GF-D8 (cell line): ENCODE measurements at places on chromosomes 16 and 17.

DNA sequence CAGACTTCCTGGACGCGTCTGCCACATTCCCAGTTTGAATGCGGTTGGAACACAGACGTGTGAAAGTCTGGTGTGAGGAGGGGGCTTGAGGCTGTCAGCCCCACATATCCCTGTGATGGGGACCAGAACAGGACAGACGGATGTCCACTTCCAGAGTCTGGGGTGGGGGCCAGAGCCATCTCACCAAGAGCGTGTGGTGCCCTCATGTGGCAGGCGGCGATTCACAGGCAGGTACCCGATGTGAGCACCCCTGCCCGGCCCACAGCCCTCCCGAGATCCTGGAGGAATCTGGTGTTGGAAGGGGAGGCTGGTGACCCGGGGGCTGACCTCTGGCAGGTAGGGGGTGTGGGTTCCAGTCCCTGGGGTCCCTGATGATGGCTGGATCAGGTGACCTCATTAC lies 51.5 kb downstream of the ENGASE start:
- no peak for DNase-seq

DNA sequence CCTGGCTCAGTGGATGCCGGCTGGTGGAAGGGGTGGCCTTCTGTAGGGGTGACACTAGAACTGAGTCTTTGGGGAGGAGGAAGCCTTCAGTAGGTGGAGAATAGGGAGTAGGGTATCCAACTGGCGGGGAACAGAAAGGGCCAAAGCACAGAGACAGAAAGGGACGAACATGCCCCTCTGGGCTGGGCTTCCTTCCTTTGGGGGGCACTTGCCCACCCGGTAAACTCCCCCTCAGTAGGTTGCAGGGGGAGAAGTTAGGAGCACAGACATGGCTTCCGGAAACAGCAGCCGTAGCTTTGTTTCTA lies 774 bp downstream of the ENGASE start:
- DNase-seq, result no peak

GRCh38 chr17:9907883-9908648 lies 3.0 kb upstream of the RCVRN start:
- no peak for DNase-seq

DNA sequence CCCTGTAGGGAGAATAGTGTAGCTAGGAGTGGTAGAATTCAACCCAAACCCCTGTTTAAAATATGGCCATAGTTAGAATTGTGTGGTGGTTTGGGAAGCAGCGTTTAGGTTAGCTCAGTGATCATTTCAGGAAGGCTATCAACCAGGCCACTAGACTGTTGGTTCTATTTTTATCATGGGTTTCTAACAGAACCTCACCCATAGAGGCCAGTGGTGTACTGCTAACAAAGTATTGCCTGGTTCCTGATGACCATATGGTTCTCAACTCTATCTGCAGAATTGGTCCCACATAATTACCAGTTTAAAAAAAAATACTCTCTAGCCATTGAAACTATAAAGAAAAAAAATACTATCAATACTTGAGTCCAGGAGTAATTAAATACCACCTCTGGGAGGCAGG lies 70.5 kb upstream of the RASL10B start:
- no peak for DNase-seq

GRCh38 chr16:63415014-63415413 lies 1378.8 kb upstream of the CDH8 start:
- no peak for DNase-seq

- no peak for DNase-seq
Observed at GRCh38 chr17:77864234-77865111, 94.0 kb upstream of the TNRC6C start.

DNA sequence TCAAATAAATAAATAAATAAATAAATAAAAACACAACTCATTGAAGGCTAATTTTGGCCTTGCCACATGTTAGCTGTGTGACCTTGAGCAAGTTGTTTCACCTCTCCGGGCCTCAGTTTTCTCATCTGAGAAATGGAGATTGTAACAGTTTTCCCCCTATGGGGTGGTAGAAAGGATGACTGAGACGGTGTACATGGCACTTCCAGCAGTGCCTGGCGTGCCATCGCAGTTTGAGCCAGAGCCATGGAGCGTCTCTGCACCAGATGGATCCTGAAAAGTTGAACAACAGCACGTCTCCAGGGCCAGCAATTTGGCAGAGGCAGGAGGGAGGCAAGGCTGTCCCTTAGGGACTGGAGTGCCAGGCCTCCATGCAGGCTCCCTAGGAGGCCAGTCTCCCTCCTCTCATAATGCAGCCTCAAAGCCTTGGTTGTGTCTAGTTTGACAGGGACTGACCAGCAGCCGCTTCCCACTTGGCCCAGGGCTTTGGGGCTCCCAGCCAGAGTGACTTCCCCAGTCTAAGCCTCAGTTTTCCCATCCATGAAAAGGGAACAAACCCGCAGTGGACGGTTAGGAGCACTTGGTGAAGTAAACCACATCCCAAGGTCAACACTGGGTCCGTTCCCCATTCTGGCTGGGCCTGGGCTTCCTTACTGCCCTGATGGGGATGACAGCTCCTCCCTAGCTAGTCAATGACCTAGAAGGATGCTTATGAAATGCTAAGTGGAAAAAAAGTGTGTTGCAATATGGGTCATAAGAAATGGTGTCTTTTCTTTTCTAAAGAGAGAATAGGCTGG lies 19.3 kb downstream of the SOCS1 start:
- DNase-seq, result peak; percentile 95

- no peak for DNase-seq
Observed at GRCh38 chr16:66899945-66900710, 18.6 kb downstream of the CDH16 start.

DNA sequence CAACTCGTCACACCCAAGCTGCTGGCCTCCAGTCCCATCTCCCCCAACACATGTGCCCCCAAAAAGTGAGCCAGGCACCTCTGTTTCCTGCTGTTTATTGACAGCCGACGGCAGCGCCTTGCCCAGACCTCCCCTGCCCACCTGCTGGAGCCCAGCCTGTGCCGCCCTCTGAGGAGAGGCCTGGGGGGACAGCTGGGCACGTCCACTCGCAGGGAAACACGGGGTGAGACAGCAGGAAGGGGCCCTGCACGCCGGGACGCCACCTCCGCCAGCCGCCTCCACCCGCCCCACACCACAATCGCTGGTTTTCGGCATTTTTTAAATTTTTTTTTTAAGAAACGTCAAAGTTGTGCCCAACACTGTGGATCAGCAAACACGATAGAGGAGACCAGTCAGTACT lies 19.3 kb downstream of the CASKIN1 start:
- DNase-seq, result no peak

DNA sequence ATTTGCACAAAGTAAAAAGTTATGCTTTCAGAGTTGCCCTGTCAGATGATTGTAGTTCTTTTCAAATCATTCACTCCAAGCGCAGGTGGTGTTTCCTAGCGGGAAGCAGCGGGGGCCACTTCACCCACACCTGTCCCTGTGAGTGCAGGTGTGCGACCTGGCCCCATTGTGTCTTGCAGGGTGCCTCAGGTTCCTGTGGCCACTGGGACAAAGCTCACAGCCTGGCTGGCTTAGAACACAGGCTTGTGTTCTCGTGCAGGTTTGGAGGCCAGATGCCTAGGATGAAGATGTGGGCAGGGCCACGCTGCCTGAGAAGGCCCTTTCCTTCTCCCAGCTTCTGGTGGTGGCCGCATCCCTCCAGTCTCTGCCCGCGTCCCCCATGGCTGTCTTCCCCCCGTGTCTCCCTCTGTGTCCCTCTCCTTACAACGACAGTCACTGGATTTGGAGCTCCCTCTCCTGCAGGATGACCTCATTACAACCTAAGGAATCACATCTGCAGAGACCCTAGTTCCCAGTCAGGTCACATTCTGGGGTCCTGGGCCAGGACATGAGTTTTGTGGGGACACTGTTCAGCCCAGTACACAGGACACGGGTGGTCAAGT lies 90.5 kb downstream of the NPIPB11 start:
- no peak for DNase-seq

- no peak for DNase-seq
Observed at GRCh38 chr16:21033704-21034103, 116.9 kb downstream of the DNAH3 start.

DNA sequence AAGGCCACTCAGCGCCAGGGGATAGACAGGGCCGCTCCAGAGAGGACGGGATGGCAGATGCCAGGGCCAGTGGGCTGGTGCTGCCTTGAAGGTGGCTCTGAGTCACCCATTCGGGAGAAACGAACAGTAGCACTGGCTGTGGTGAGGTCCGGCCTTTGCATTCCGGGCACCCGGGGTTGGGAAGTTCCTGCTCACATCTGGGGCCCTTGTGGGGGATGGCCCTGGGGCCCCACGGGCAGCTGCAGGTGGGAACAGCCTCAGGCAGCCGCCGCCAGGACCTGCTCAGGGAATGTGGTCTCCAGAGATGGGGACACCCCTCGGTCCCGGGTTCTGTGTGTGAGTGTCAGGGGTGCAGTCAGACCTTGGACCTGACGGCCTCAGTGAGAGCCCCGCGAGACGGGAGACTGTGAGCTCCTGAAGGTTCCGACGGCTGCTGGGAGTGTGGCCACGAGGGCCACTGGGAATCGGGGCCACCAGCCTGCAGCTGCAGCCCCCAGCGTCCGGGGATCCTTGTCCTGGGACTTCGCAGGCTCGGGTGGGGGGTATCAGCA lies 1.4 kb downstream of the CBFA2T3 start:
- DNase-seq, result peak; percentile 2

- DNase-seq, result no peak
Observed at GRCh38 chr17:14199601-14200000, 37.1 kb downstream of the CDRT15 start.

GRCh38 chr17:64940055-64940454 lies 20.8 kb upstream of the LRRC37A3 start:
- DNase-seq, result no peak
